ENCODE measurements at places on chromosomes 4 and X.

- no peak for DNase-seq
Measured at GRCh38 chrX:154840856-154841255, 6.4 kb upstream of the SMIM9 start.

DNA sequence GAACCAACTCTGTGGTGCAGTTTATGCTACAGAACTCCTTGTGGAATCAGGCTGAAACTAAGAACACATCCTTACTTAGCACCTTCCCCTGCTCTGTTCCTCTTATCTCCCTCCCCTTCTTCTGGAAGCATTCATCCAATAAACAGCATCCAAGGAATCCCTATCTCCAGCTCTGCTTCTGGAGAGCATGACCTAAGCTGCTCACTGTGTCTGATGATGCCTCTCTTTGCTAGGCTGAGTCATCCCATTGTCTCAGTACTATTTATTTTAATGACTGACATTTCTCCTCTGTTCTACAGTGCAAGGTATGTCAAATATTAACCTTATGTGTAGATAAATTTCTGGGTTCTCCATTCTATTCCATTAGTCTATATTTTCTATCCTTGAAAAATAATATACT, 71.2 kb downstream of the BEND2 start:
- DNase-seq: no peak

GRCh38 chr4:108651014-108651791, 804 bp downstream of the OSTC start:
- no peak for DNase-seq

DNA sequence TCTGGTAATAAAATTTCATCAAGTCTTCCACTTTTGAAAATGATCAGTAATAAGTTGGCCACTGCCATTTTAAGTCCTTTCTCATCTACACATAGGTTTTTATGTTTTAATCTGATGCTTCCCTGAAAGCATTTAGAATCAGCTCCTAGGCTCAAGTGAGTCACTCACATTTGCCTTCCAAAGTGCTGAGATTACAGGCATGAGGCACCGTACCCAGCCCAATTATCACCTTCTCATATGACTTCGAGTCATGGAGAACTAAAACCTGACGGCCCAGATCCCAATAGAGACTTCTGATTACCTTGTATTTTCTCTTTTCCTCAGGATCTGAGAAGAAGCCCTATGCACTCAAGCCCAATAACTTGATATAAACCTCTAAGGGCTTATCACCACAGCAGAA, 140.8 kb downstream of the OPHN1 start:
- DNase-seq: no peak

All from activated naive CD4-positive, alpha-beta T cell (primary cell).